GM06990 (cell line): ENCODE measurements at places on chromosomes 6 and 20.
A peak's percentile ranks its signal among the peaks of the same experiment; 100 is the strongest.

GRCh38 chr6:79568996-79569395 is 31.8 kb upstream of the LCA5 start:
- DNase-seq: no peak

GRCh38 chr6:37230104-37230503 is 27.5 kb upstream of the TBC1D22B start:
- DNase-seq: no peak

DNA sequence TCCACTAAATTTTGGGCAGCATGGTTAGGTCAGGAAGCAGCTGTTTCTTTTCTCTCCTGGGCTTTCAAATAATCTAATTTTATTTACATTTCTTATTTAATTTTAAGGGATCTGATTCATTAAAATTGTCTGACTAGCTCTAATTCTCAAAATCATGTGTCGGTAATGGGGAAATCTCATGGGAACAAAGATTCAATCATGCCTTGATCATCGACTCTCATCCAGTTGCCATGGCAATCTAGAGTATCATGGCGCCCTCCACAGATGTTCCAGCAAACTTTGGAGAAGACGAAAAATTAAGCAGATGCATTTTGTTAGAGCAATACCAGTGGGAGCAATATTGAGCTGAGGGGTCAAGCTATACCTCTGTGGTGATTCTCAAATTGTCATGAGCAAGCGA is 358.0 kb upstream of the CDH4 start:
- no peak for DNase-seq

GRCh38 chr6:125918681-125919566 is 37.6 kb upstream of the HINT3 start:
- DNase-seq: peak; percentile 73

- no peak for DNase-seq
Measured at GRCh38 chr6:131336596-131336995, 201.3 kb downstream of the AKAP7 start.

- DNase-seq: no peak
Measured at GRCh38 chr20:44720997-44721784, 6.0 kb downstream of the CCN5 start.
